ENCODE measurements at places on chromosomes 4 and X. TPM values are rescaled to one million over a fixed set of nuclear protein-coding genes. Genes with fewer than 3 reads are reported as not detected.

Gene VCX3A
- not detected for total RNA-seq

Gene SPANXN4
- total RNA-seq = not detected

GRCh38 chrX:12890467-12890866 lies 16.0 kb upstream of the TLR8 start:
- no peak for DNase-seq

DNA sequence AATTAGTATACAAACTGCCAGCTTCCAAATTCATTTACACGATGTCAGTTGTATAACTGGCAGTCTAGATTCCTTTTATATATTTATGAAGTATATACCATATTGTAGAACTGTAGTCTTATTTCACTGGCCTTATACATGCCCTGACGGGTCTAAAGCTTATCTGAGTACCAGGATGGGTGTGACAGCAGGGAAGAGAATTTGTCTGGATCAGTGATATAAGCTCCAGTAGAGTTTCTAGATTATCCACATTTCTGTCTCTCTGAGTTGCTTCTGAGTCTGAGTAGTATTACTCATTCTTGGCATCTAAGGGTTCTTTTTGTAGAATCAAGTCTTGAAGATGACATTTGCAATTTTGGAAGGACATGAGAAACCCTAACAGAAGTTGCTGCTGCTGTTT lies 101.3 kb downstream of the RPA4 start:
- no peak for DNase-seq

GRCh38 chr4:88419874-88420273 lies 37.0 kb upstream of the HERC5 start:
- DNase-seq = no peak

- DNase-seq = no peak
Measured at GRCh38 chr4:53378171-53378482, 686 bp downstream of the FIP1L1 start.

- DNase-seq = no peak
Measured at GRCh38 chr4:148044912-148045352, 313.0 kb downstream of the ARHGAP10 start.

DNA sequence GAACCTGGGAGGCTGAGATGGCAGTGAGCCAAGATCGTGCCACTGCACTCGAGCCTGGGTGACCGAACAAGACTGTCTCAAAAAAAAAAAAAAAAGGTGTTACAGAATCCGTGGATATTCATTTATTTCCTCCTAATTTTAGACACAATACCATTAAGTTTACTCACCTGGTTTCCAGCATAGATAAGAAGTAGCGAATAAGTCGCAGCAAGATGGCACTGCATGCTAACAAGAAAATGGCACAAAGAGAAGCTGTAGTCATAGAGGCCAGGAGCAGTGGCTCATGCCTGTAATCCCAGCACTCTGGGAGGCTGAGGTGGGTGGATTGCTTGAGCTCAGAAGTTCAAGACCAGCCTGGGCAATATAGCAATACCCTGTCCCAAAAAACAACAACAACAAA lies 17.0 kb upstream of the MOB1B start:
- DNase-seq = no peak

DNA sequence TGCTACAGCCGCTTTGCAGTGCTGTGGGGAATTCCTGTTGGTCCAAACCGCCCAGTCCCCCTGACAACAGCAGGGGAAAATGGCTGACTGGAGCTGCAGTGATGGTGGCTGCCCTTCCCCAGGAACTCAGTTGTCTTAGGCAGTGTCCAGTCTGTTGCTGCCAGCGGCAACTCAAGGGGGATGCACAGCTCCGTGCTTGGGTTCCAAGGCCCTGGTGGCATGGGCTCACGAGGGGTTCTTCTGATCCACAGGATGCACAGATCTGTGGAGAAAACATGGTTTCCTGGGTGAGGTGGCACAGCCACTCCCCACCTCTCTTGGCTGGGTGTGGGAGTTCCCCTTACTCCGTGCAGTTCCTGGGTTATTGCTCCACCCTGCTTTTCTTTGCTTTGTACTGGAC lies 261.2 kb downstream of the TLL1 start:
- no peak for DNase-seq

Data from vagina (tissue), 2 donors.